ENCODE measurements at places on chromosomes 2 and 18.

DNA sequence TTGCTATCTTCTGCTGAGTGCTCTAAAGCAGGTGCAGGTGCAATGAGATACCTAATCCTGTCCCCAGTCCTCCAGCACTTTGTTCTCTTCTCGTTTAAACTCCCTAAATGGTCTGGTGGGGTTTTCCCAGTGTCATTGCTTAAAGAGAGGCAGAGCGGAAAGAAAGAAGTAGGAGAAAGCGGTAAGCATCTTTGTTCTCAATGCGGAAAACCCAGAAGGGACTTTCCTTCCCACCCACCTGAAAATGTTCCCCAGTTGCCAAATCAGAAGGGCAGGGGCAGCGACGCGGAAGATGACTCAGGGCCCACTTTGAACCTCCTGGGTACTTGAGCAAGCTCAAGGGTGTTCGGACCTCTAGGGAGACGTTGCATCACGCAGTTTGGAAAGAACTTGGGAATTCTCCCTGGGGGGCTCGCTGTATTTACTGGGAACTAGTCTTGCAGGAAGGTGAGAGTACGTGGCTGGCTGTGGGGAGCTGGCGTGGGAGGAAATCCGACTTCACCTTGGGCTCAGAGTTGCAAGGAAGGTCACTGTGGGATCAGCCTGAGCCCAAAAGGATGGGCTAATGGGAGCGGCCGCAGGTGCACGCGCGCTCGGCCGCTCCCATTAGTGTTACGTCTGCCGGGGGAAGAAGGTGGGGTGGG lies 589 bp upstream of the SGPP2 start:
- peak; percentile 65 for DNase-seq

DNA sequence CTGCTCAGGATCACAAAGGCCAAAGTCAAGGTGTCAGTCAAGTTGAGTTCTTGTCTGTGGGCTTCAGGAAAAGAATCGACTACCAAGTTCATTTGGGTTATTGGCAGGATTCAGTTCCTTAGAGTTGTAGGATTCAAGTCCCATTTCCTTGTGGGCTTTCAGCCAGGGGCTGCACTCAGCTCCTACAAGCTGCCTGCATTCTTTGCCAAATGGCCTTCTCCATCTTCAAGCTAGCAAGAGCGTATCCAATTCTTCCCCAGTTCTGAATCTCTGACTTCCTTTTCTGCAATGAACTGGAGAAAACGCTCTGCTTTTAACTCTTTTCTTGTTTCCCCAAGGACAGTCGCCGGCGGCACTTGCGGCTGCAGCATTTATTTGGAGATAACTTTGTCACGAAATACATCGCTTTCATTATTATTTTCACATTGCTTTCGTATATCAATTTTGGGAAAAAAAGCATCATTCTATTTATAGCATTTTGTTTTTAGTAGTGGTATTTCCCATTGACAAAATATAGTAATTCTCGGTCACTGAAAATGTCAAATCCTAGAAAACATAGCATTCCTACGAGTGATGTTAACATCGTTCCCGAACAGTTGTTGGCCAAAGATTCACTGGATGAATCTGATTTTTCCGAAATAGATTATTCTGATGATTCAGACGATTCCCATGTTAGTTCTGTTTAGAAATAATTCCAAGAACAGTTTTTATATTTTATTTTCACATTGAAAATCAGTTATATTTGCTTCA lies 59.6 kb upstream of the SERPINE2 start:
- no peak for DNase-seq

DNA sequence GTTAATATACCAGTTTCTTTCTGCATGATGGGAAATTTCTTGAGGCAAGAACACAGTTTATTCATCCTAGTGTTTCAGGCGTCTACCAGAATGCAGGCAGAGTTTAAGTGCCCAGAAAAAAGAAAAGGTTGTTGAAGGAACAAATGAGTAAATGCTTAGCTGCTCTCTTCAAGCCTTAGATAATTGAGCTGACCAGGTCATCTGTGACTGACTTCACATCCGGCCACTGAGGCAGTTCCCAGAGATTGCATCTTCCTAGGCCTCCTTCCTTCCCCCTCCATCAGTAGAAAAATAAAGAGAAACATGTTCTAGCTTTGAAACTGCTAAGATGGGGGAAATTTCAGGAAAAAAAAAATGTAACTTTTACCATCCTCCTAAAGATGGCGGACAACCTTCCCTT lies 9.4 kb upstream of the TMEM163 start:
- DNase-seq: no peak

GRCh38 chr2:202286595-202286994 lies 21.0 kb downstream of the NOP58 start:
- no peak for DNase-seq

DNA sequence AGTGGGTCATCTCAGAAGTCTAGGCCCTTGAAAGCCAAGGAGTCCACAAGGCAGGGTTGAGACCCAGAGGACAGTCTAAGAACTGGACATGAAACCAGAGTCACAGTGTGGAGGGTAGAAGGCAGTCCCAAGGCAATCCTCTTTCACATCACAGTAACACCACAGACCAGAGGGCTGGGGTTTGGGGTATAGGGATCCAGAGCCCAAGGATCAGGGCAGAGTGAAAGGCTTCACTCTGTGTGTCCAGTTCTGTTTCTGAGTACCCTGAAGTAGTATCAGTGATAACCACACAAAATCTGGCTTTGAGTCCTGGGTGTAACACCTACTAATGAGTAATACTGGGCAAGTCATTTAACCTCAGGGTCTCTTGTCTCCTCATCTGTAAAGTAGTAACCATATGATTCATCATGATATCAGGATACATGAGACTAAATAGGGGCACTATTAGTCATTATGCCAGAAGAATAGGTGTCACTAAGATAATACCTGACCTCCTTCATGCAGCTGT lies 91.0 kb downstream of the ICA1L start:
- no peak for DNase-seq

DNA sequence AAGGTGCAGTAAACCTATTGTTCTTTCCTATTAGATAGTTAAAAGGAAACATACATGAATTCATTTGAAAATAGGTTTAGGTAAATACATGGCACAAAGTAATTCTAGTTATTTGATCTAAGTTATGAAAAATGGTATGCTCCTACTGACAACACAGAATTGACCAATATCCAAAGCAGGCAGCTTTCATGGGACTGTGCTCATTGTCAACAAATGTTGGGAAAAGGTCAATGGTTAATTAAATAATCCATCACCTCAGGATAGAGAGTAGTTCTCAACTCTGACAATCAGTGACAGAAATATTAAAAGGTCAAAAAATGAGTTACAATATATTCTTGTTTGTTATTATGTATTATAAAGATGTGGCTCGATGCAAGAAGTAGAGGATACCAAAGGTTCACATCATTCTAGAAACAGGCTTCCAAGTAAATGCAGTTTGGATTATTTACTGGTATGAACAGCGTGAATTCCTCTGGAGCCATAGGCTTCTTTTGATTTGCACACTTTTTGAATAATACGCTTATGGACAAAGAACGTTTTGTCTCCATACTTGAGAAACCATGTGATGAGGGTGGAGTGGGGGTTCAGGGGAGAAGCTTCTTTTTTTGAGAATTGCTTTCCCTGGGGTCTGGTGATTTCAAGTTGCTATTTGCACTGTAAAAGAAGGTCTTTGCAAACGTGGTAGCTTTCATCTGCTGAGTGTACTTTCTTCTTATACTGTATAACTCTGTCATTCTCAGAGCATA lies 422.0 kb upstream of the ZEB2 start:
- DNase-seq: no peak

GRCh38 chr18:7633171-7633570 lies 66.1 kb downstream of the PTPRM start:
- DNase-seq: no peak

- DNase-seq: no peak
Measured at GRCh38 chr2:132620115-132620514, 49.9 kb downstream of the LYPD1 start.

- no peak for DNase-seq
Measured at GRCh38 chr2:99860720-99861375, 281.5 kb downstream of the AFF3 start.

DNA sequence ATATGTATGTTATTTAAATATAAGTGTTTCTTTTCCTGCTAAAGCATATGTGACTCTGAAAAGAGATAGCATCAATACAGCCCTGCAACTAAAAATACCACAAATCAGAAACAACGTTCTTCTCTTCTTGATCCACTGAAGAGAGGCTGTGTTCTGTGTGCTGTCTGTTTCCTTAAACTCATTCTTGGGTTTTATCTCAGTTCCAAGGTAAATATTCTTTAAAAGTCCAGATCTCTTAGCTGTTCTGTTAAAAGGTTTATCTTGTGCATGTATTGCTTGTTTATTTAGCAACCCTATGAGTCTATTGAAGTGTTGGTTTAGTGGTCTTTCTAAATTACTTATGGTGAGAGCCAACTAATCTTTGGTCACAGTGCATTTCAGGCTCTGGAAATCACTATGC lies 173.3 kb upstream of the NT5C1B start:
- DNase-seq: no peak

- DNase-seq: no peak
Measured at GRCh38 chr18:4077721-4078120, 377.4 kb downstream of the DLGAP1 start.

GRCh38 chr2:33681364-33681757 lies 82.3 kb upstream of the FAM98A start:
- no peak for DNase-seq

GRCh38 chr18:76823587-76824011 lies 1.2 kb downstream of the ZNF236 start:
- DNase-seq: no peak

- no peak for DNase-seq
Measured at GRCh38 chr2:127581050-127581345, 45.5 kb downstream of the MYO7B start.

DNA sequence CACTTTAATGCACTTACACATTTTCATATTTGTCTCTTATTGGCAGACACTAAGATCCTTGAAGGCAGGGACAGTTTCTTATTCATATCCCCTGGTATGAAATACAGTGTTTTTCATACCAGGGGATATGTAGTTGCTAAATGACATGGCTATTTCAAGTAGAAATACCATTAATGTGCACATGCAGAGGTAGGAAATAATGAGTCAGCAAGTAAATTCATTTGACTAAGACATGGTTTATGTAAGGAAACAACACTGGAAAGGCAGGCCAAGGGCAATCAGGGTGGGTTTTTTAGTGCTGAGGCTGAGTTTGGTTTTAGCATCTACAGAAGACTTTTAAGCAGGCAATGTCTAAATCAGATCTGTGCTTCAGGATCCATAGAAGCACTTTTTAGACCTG lies 155.9 kb downstream of the WDPCP start:
- no peak for DNase-seq

DNA sequence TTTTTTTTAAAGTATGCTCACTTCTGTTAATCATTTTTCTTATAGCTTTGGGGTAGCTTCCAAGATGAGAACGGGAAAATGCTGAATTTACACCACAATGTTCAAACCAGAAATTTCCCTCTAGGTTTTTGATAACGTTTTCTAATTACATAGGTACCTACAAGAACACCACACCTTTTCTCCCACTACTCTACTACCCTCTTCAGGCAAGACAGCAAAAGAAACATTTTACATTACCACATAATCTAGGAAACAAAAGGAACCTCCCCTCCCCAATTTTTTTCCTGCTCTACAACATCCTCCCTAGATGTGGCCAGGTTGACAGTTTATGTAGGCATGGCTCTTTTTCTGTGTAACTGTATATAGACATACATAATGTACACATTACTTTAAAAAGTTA lies 32.4 kb downstream of the NDUFAF7 start:
- no peak for DNase-seq

GRCh38 chr2:126662621-126663020 lies 6.7 kb downstream of the GYPC start:
- DNase-seq: no peak

GRCh38 chr2:241612156-241613016 lies 24.6 kb downstream of the THAP4 start:
- DNase-seq: no peak

DNA sequence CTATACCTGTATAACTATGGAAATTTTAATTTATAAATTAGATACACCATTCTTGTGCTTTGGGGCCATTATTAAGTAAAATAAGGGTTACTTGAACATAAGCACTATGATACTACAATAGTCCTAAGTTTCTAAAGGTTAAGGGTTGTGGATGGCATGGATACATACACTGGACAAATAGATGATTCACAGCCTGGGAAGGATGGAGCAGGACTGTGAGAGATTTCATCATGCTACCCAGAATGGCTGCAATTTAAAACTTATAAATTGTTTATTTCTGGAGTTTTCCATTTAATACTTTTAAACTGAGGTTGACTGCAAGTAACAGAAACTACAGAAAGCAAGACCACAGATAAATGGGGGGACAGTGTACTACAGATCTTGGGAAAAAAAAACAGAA lies 295.8 kb upstream of the ZNF804A start:
- DNase-seq: no peak

DNA sequence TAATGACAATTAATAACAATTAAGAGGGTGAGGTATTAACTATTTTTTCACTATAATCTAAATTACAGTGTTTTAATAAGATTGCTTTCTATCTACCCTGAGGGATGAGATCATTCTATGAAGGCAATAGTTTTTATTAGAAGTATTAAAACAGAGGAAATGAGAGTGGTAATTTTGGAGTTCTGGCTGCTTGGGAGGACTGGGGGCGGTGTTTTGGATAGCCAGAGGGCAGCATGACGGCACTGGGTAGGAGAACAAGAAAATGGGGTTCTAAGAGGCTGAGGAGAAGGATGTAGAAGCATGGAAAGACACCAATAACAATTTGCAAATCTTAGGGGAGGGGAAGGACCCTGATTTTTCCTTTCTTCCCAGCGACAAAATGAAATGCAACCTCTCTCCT lies 5.1 kb upstream of the DNAJC5G start:
- no peak for DNase-seq

DNA sequence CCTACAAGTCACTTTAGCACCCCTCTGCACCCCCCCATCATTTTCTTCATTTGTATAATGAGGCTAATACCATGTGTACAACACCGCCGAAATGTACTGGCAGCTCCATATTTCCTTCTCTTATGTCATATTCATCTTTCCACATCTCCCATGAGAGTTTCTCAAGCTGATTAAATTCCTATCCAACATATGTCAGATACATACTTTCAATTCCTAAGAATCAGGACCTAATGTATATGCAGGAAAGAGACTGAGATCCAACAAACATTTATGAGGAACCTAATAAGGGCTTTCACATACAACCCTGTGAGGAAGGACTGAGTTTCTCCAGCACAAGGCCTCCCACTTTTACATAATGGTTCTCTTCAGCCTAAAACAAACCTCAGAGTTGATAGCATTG lies 41.9 kb downstream of the PRKD3 start:
- DNase-seq: no peak

- DNase-seq: no peak
Measured at GRCh38 chr2:207662203-207662602, 37.0 kb upstream of the METTL21A start.
